ENCODE measurements at places on chromosomes 5 and 9.
A peak's percentile ranks its signal among the peaks of the same experiment; 100 is the strongest.

GRCh38 chr9:99287641-99288040, 65.6 kb downstream of the SEC61B start:
- no peak for DNase-seq

- DNase-seq = peak; percentile 72
These were observed 24.5 kb upstream of the MVB12B start for GRCh38 chr9:126301985-126302603.

GRCh38 chr5:139397921-139398320, 3.0 kb upstream of the PROB1 start:
- DNase-seq = no peak

GRCh38 chr5:3424946-3425345, 170.7 kb upstream of the IRX1 start:
- DNase-seq = no peak

DNA sequence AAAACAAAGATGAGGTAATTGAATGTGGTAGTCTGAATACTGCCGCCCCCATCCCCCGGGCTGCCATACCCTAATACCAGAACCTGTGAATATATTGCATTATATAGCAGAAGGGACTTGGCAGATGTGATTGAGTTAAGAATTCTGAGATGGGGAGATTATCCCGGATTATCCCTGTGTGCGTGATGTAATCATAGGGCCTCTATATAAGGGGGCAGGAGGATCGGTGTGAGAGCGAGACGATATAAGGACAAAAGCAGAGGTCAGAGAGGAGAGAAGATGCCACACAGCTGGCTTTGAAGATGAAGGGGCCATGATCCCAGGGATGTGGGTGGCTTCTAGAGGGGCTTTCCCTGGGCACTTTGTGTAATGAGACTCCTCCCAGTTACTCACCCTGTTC, 101.7 kb upstream of the TLE1 start:
- DNase-seq = no peak

DNA sequence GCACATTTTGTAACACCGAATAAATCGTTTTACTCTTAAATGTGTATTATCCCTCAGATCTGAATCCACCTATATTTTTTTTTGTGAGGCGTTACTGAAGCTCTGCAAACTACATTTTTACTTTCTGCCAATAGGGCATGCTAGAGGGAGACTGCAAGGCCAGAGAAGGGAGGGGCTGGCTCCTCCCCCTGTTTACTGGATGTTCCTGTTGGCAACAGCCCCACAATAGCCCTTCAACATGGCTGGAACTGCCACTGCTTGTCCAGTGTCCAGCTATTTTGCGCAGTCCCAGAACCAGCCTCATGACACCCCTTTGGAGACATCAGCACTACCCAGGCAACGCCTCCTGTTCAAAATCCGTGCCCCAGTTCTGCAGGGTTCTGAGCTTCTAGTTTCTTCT, 85.4 kb upstream of the MIER3 start:
- DNase-seq = no peak

- DNase-seq = no peak
These were observed 4.1 kb upstream of the KCNMB1 start for GRCh38 chr5:170393235-170393634.

GRCh38 chr9:17556935-17557334, 21.9 kb upstream of the SH3GL2 start:
- no peak for DNase-seq

GRCh38 chr5:116573279-116573701, 1.3 kb downstream of the SEMA6A start:
- no peak for DNase-seq

- DNase-seq = no peak
These were observed 287.3 kb downstream of the EBF1 start for GRCh38 chr5:158812408-158812807.

DNA sequence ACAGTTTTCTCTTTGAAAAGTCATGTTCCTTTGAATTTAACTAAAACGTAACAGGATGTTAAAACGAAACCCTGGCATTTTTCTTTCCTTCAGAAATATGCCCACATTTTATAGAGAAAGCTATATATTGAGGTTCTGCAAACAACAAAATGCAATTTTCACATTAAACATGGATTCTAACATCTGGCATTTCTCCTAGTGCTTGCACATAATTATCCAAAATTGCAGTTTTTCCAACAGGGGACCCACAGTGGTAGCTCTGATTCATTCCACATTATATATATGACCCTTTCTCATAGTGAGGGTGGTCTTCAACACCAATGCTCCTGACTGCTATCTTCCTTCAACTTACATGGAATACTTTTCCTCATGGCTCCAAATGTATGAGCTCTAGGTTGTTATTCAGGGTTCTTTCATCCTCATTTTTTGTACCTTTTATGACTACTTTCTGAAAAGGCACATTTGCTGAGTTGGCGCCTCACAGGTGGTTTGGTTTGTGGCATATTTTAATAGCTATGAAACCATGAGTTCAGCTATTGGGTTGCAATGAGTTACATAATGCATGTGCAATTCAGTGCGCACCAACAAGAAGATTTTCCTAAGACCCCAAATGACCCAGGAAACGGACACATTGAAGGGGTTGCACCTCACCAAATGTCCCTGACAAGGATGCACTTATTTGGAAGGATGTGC, 551.7 kb downstream of the RAB3C start:
- no peak for DNase-seq

DNA sequence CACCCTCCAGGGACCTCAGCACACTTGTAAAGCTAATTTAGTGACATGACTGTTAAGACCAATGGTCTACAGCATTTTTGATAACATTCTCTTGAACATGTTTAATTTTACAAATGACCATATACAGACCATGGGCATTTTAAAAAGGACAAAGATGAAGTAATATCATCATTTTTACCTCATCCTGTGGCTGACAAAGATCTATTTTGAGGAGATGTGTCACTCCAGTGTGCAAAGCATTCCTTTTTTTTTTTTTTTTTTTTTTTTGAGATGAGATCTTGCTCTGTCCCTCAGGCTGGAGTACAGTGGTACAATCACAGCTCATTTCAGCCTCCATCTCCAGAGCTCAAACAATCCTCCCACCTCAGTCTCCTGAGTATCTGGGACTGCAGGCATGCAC, 118.2 kb upstream of the TBC1D2 start:
- DNase-seq = no peak

- no peak for DNase-seq
These were observed 705.4 kb upstream of the RIOK2 start for GRCh38 chr5:97888439-97888838.

GRCh38 chr9:135582541-135582940, 21.0 kb downstream of the PAEP start:
- DNase-seq = peak; percentile 50

GRCh38 chr5:157286761-157287211, 20.9 kb downstream of the CYFIP2 start:
- peak; percentile 58 for DNase-seq

- DNase-seq = no peak
These were observed 2.3 kb downstream of the CNOT8 start for GRCh38 chr5:154860765-154861164.

DNA sequence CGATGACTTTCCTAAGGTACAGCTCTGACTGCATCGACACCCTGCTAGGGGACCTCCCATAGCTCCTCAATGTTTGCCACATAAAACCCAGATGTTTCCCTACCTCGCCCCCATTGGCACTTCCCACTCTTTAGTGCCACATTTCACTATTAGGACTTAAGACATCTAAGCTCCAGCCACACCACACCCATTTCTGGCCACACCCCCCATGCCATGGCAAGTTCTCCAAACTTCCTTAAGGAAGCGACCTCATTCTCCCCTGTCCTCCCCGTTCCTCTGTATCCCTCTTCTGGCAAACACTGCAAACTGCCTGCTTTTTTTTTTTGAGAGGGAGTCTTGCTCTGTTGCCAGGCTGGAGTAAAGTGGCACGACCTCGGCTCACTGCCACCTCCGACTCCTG, 62.9 kb downstream of the USP20 start:
- no peak for DNase-seq

DNA sequence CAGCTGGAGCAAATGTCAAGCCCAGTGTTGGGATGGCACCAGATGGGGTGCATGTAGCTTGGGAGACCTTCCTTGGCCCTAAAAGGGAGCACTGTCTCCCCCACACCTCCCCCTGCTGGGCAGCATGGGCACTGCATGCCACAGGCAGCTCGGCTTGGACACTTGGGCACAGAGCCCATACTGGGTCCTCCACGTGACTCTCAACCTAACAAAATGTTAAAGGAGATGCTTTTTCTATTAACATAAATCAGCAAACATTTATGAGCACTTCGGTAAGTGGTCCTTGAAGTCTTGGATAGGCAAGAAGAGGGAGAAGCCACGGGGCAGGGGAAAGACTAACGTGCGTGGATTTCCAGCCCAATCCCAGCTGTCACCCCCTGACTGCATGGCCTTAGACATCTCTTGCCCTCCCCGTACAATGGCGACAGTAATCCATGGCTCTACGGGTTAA, 23.9 kb upstream of the MAPK9 start:
- DNase-seq = no peak

DNA sequence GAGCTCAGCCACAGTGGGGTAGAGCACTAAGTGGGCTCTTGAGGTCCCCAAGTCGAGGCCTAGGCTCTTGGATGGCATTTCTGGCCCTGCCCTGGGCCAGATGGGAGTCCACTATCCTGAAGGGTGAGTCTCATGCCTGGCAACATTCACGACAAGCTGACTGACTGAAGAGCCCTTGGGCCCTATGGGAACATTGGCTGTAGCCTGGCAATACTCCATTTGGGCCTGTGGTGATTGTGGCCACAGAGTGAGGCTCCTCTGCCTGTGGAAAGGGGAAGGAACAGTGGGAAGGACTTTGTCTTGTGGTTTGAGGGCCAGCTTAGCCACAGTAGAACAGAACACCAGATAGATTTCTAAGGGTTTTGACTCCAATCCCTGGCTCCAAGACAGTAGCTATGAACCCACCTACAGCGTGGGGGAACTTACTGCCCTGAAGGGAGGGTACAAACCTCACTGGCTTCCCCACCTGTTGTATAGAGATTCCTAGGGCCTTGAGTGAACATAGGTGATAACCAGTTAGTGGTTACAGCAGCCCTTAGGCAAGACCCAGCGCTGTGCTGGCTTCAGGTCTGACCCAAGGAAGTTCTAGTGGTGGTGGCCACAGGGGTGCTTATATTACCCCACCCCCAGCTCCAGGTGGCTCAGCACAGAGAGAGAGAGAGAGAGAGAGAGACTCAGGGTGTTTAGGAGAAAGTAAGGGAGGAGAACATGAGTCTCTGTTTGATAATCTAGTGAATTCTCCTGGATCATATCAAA, 72.4 kb downstream of the KIAA0825 start:
- no peak for DNase-seq

DNA sequence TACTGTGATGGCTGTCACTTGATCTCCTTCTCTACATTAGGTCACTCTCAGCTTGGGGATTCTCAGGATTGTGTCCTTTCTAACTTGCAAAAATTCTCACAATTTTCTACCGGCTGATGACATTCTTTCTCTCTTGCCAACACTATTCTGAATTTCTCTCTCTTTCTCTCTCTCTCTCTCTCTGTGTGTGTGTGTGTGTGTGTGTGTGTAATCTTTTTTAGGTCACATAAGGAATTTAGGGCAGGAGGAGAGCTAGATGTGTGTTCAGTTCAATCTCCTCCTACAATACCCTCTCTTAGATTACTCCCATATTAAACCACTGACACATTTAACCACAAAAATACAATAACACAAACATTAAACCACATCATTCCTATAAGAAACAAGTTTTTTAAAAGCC, 242.3 kb upstream of the NREP start:
- no peak for DNase-seq

- DNase-seq = no peak
These were observed 9.6 kb downstream of the LAMC3 start for GRCh38 chr9:131018621-131019020.

GRCh38 chr9:71179183-71179582, 57.8 kb upstream of the TRPM3 start:
- no peak for DNase-seq

DNA sequence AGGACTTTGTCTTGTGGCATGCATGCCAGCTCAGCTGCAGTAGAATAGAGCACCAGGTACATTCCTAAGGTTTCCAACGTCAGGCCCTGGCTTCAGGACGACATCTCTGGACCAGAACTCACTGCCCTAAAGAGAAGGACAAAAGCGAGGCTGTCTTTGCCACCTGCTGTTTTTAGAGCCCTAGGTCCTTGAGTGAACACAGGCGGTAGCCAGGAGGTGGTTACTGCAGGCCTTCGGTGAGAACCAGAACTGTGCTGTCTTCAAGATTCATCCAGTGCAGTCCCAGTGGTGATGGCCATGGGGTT, 288.9 kb upstream of the CDH18 start:
- DNase-seq = no peak

GRCh38 chr5:75648712-75649111, 37.5 kb downstream of the ANKDD1B start:
- DNase-seq = no peak

- DNase-seq = no peak
These were observed 318.6 kb upstream of the PIK3R1 start for GRCh38 chr5:67896930-67897313.

GRCh38 chr5:134493461-134494055, 31.9 kb upstream of the JADE2 start:
- DNase-seq = no peak

DNA sequence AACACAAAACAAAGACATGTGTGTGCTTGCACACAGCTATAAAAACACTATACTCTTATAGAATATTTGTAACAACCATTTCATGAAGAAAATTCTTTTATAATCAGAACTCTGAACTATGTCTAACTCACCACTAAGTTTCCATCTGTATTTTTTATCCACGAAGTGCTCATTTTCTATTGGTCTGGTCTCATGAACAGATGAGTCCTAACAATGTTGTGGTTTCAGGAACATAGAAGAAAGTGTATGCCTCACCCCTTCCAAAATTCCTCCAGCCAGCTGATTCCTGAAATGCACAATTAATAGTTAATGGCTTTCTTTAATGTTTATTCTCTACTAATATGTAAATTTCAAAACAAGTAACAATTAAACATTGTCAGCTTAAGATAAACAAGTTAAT, 325.3 kb upstream of the GRAMD2B start:
- DNase-seq = no peak

- DNase-seq = no peak
These were observed 19.9 kb downstream of the NOTCH1 start for GRCh38 chr9:136525841-136526499.

DNA sequence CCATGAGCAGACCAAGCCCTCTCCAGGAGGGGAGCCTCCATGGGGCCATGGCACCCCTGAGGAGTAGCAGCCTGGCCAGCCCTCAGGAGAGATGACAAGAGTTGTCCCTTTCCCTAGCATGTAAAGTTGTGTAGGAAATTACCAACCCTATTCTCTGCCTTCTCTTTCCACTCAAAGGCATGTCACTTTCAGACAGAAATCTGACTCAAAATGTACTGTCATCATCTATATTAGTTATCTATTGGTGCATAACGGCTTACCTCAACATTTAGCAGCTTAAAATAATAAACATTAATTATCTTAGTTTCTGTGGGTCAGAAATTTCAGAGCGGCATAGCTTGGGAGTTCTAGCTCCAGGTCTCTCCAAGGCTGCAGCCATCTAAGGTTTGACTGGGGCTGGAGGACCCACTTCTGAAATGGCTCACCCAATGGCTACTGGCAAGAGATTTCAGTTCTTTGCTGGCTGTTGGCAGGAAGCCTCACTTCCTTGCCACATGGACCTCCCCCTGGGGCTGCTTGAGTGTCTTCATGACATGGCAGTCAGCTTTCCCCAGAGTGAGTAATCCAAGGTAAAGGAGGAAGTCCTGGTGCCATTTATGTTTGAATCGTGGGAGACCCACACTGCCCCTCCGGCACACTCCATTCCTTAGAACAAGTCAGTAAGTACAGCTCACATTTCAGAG, 632.3 kb downstream of the CCDC171 start:
- DNase-seq = no peak

Measured in right atrium auricular region (tissue), 2 donors.